Esophagus squamous epithelium (tissue), 5 donors: ENCODE measurements at places on chromosomes 3 and 15. TPM values are rescaled to one million over a fixed set of nuclear protein-coding genes. Genes with fewer than 3 reads are reported as not detected.

- DNase-seq: no peak
These were observed 15.9 kb upstream of the SMAD3 start for GRCh38 chr15:67049351-67050044.

Gene ASTE1
- 5.0 TPM for total RNA-seq

- no peak for DNase-seq
These were observed 241.7 kb upstream of the GBE1 start for GRCh38 chr3:82002986-82003642.

- DNase-seq: no peak
These were observed 49.9 kb upstream of the PHLDB2 start for GRCh38 chr3:111809186-111809585.

GRCh38 chr15:67107014-67107812 is 41.8 kb downstream of the SMAD3 start:
- no peak for DNase-seq

GRCh38 chr15:61079529-61079928 is 149.6 kb downstream of the RORA start:
- DNase-seq: no peak

GRCh38 chr15:90946538-90946937 is 8.1 kb upstream of the RCCD1 start:
- no peak for DNase-seq

Gene PARP15
- 0.75 TPM for total RNA-seq

- DNase-seq: no peak
These were observed 1.8 kb downstream of the PLXNB1 start for GRCh38 chr3:48428088-48428571.

Gene MRPL3
- 125 TPM for total RNA-seq

GRCh38 chr3:72559385-72559784 is 288.9 kb downstream of the SHQ1 start:
- no peak for DNase-seq

- no peak for DNase-seq
These were observed 31.4 kb downstream of the FLNB start for GRCh38 chr3:58039601-58040000.

GRCh38 chr3:32951410-32951811 is at the start of gene CCR4:
CCR4 (plus strand) TSS chr3:32951644; CDS start chr3:32953423, 1,779 bp downstream.
- no peak for DNase-seq

Gene CAMK2N2
- not detected for total RNA-seq

Gene ENTPD3
- 9.6 TPM for total RNA-seq

Gene XCR1
- 0.19 TPM for total RNA-seq

Gene RARB
- 1.9 TPM for total RNA-seq

- no peak for DNase-seq
These were observed 17.8 kb upstream of the ERICH6 start for GRCh38 chr3:150721285-150722130.

- DNase-seq: no peak
These were observed 59.0 kb downstream of the LEO1 start for GRCh38 chr15:51912528-51912927.

DNA sequence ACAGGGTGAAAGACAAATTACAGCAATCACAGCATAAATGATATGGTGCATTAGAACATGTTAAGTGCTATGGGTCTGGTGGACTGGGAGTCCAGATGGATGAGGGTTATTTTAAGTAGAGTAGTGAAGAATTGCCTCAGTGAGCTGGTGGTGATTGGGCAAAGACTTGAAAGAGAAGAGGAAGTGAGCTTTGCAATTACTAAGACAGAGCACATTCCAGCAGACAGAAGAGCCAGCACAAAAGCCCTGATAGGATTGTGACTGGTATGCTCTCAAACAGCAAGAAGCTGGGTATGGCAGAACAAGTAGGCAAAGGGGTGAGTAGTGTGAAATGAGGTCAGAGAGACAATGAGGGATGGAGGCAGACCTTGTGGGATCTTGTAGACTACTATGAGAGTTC is 2.1 kb upstream of the ACKR4 start:
- DNase-seq: no peak

DNA sequence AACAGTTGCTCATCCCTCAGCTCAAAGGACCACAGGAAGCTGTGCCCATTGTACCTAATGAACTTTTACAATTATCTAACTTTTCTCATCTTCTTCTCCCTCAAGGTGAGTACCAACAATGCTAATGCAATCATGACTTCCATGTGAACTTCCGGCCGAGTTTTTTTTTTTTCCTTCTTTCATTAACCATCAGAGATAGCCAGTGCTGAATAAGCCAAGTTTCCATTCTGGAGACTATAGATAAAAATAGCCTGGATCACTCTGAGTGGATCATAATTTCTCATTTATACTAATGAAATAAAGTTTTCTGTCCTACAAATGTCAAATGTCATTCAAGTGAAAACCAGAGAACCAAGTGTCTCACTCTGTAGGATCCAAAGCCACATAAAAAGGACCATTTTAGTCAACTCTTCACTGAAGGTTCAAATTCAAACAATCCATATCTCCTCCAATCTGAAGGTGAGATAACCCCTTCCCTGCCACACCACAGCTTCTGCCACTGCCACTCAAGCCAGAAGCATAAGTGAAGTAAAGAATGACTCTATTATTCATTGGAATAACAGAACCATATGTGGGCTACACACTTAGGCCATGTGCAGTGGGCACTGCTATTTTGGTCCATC is 5.5 kb downstream of the SUMF1 start:
- DNase-seq: no peak

Gene SLC12A8
- total RNA-seq: 14.8 TPM

Gene C15orf62
- total RNA-seq: 14.5 TPM

- no peak for DNase-seq
These were observed 63.2 kb downstream of the HCN4 start for GRCh38 chr15:73305331-73306211.

DNA sequence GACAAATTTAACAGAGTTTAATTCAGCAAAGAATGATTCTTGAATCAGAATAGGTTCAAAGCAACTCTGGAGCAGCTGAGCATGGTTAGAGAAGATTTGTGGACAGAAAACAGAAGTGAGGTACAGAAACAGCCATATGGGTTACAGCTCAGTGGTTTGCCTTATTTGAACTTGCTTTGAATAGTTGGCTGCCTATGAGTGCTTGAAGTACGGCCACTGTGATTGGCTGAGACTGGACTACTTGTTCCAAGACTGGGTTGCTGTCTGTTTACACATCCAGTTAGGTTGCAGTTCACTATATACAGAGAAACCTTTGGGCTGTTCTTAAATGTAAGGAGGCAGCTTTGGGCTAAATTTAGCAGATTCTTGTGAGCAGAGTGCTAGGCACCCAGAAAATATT is 79.4 kb upstream of the CADPS start:
- no peak for DNase-seq

GRCh38 chr3:10919636-10920035 is 72.9 kb upstream of the SLC6A1 start:
- no peak for DNase-seq

GRCh38 chr3:46524008-46524407 is 26.2 kb downstream of the RTP3 start:
- no peak for DNase-seq

Gene GPR87
- total RNA-seq: 37.8 TPM

- no peak for DNase-seq
These were observed 31.7 kb downstream of the PLSCR4 start for GRCh38 chr3:146218880-146219866.

GRCh38 chr3:186640929-186641328 is 730 bp downstream of the FETUB start:
- no peak for DNase-seq

DNA sequence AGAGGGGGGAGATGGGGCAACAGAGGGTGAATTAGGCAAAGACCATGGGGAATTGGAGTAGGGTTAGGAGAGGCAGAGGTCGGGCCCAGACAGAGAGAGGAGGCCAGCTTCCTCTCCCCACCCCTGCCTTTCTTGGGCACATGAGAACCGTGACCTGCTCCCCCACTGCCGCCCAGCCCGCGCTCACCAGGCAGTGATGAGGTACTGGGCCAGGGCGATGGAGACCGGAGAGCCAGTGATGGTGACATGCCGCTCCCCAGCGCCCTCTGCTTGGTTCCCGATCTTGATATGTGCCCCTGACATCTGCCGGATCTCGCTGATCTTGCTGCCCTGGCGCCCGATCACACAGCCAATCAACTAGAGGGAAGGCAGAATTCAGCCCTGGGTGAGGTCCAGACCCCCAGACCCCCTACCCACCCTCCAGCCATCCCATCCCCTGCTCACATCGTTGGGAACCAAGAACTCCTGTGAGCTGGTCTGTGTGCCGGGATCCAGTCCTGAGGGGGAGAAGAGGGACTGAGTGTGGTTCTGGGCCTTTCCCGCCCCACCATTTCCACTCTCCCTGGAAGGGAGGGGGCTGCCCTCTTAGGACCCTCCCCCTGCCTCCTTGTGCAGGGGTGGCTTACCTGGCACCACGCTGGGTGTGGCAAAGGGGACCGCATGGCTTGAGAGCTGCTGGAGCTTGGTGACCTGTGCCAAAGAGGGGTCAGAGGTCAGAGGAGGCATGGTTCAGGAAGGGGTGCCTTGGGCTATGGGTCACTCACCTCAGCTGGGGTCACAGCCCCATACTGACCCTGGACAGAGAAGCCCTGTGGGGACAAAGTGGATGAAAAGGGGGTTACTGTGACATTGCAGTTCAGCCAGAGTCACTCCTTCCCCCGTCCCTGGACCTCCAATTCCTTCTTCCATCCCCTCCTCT is 3.7 kb downstream of the GPR62 start:
- DNase-seq: no peak

GRCh38 chr3:35932995-35933394 is 293.7 kb downstream of the ARPP21 start:
- DNase-seq: no peak

Gene HTR3E
- total RNA-seq: not detected

GRCh38 chr3:147906285-147906684 is 497.1 kb downstream of the ZIC1 start:
- DNase-seq: no peak

DNA sequence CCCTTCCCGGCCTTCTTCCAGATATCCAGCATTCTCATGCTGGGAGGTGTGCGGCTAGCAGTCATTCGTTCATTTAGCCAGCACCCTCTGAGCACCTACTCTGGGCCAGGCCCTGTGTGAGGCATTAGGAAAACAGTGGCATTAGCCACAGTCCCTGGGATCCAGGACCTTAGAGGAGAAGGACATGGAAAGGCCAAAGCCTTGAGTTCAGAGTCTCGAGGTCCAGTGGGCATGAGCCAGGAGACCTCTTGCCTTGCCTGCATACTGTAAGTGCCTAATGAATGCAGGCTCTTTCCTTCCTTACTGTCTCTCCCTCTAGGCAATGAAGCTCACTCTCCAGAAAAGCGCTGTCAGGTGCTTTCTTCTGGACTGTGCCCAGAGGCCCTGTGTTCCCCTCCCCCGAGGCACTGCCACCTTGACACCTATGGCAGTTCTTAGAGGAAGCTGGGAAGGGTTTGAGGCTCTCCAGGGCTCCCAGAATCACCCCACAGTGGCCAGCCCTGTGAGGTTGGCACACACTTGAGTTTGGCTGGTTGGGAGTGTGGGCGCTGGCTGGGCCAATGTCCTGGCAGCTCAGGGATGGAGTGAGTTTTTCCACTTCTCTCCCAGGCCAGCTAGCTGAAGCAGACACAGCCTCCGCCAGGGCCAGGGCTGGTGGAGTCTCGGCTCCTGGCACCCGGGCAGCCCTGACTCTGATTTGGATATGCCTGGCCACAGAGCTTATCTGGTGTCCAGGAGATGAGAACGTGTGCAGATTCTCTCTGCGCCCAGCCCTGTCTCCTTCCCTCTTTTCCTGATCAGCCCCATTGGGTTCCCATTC is 5.4 kb downstream of the CORO2B start:
- DNase-seq: no peak
